ENCODE measurements at places on chromosomes 3 and 15. TPM values are rescaled to one million over a fixed set of nuclear protein-coding genes. Genes with fewer than 3 reads are reported as not detected.
A peak's percentile ranks its signal among the peaks of the same experiment; 100 is the strongest.

DNA sequence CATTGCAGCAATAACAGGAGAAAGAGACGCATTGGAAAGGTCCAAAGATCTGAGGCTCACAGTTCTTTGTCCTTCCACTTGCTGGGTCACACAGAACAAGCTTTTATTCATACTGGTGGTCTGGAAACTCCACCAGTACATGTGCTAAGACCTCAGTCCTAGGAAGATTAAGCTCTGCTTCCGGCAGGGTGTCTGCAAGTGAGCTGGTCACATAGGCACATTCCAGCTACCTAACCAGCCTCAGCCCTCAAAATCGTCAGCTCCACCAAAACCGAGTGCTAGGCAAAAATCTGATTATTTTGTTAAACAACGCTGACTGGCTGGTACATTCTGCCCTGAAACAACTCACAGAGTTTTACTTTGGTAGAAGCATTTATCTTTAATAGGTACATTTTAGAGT, 2.2 kb downstream of the ZBED2 start:
- DNase-seq: no peak

DNA sequence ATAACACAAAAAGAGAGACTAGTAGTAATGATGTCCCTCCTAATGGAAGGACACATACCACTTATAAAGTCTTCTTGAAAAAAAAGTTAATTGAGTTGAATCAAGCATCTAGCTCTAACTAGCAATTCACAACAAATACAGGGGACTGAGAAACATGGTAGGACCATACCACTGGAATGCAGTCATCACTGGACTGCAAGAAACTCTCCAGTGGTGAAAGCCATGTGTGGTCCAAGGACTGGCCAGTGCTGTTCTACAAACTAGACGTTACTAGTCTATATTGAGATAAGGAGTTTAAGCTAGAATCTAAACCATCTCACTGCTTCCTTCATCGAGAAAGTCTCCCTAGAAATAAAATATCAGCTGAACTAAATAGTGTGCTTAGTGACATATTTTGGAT, 16.7 kb downstream of the FBN1 start:
- DNase-seq: no peak

GRCh38 chr3:56989169-56989976, 71.1 kb upstream of the SPATA12 start:
- DNase-seq: no peak

DNA sequence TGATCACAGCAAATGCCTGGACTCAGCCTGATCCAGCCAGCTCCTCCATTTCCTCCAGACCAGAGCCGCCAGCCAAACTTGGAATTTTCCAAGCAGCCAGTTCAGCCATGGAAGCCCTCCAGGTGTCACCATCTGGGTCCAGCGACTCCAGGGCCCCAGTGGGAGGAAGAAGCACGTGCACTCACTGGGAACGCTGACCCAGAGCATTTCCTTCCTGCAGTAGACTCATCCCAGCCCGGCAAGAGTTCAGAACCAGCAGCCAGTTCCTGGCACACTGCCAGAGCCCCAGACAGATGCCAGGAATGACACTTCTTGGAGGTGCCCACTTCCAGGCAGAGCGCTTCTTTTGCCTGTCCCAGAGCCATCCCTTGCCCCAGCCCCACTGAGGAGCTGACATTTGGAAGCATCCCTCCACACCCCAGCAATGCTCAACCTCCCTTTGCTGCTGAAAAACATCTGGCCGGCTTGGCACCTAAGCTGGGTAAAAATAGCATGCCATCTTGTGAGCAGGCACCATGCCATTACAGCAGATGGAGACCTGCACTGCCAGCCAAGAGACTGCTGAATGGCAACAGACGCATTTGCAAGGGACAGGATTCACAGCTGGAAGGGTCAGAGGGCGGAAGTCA, 460.3 kb upstream of the PROK2 start:
- DNase-seq: peak; percentile 52

GRCh38 chr3:74539876-74540275, 74.6 kb downstream of the CNTN3 start:
- DNase-seq: no peak

- no peak for DNase-seq
Observed at GRCh38 chr3:56197259-56197965, 270.9 kb downstream of the ERC2 start.

GRCh38 chr3:118946449-118946848, 88.2 kb downstream of the IGSF11 start:
- DNase-seq: no peak

DNA sequence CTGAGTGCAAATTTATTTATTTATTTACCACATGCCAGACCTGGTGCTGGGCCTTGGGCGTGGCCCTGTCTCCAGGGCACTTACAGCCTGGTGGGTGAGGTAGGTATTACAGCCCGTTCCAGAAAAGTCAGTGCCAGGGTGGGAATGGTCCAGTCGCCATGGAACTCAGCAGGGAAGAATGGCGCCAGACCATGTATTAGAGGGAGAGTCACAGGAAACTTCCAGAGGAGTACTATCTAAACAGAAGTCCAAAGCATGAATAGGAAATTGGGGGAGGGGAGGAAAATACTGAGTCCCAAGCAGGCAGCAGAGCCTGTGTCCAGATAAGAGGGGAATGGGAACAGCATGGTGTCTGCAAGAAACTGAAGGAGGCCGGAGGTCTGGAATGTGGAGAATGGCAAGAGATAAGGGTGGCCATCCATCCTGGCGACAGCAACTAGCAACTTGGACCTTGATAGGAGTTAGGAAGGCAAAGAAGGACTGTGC, 27.0 kb downstream of the SH3BP5 start:
- no peak for DNase-seq

- no peak for DNase-seq
Observed at GRCh38 chr3:191388823-191389222, 58.5 kb upstream of the UTS2B start.

DNA sequence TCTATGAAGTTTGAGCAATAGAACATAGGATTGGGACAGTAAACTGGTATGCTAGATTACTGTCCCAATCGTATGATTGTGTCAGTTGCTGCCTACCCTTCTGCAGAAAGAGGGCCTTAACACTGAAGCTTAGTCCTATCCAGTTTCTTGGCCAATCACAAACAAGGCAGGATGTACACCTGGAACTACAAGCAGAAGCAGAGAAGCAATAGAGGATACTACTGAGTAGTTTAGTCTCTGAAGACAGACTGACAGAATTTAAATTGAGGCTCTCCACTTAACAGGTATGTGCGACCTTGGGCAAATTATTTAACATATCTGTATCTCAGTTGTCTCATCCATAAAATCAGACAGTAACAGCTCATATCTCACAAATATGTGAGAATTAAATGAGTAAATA, 85.0 kb downstream of the ZNF280D start:
- DNase-seq: no peak

DNA sequence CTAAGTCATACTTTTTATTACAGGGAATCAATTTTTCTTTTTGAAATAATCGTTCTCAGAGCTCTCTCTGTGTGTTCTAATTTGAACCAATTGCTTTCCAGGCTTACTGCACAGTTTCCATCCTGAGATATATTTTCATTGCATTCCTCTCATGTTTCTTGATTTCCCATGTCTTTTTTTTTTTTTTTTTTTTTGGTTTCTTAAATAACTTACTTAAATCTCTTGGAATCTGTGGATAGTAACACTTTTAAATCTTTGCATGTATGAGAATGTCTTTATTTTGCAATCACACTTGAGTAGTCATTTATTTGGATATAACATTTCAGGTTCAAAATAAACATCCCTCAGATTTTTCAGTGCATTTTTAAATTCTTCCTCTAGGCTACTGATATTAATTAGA, 14.5 kb upstream of the ABTB1 start:
- no peak for DNase-seq

- no peak for DNase-seq
Observed at GRCh38 chr3:53192608-53193007, 31.6 kb downstream of the PRKCD start.

DNA sequence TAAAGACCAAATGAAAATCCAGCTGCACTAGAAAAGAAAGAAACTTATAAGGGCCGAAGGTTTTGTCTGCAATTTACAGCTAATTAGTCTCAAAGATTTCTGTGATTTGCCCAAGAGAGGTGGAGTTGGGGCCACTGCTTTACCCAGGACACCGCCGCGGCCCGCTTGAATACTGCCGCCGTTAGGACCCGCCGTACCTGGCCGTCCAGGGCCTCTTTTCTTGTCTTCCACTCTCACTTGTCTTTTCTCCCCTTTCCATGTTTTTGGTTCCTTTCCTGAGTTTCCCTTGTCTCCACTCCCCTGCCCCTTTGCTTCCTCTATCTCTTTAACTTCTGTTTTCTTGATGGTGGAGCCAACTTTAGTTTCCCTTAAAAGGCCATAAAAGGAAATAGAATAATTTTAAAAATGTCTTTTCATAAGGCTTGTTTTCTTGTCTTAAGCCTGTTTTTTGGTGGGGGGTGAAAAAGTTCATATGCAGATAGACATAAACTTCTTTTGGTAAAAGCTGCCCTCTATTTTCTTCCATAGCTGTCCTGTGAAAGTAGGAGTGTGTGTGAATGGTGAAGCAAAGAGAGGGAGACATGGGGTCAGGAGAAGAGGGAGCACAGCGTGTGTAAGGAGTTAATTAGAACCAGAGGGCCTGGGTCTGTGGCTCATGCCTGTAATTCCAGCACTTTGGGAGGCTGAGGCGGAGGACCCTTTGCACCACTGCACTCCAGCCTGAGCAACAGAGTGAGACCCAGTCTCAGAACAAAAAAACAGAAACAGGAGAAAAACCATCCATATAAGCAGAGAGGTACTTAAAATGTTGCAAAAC, 16.0 kb upstream of the CCNL1 start:
- peak; percentile 71 for DNase-seq

DUT gene
- total RNA-seq: 100 TPM

- DNase-seq: no peak
Observed at GRCh38 chr3:185479373-185479945, 19.4 kb downstream of the TMEM41A start.

PPM1L gene
- total RNA-seq: 14.9 TPM

TMEM266 gene
- 1.4 TPM for total RNA-seq

GRCh38 chr3:144221761-144222160, 250.1 kb downstream of the DIPK2A start:
- DNase-seq: no peak

DNA sequence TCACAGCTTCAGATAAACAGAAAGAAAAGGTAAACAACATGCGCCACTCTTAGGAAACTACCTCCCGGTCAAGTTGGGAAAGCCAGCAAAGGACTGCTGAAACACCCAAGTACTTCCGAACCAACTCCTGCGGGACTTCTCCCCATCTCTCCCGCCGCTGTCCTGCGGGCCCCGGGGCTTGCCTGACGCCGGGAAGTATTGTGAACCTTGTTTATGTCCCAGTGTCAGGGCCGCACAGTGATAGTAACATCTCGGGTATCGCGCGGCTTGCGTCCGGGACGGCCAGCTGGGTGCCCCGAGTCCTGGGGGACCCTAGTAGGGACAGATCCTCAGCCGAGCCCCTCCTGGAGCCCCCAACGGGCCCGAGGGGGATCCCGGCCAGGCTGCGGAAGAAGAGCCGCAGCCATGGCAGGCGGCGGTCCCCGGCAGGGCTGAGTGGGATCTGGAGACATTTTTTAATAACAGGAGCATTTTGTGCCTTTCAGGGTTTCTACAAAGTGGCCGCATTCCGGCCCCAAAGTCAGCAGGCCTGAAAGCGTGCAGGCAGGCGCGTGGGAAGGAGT, 756 bp downstream of the CLPX start:
- DNase-seq: peak; percentile 70

DNA sequence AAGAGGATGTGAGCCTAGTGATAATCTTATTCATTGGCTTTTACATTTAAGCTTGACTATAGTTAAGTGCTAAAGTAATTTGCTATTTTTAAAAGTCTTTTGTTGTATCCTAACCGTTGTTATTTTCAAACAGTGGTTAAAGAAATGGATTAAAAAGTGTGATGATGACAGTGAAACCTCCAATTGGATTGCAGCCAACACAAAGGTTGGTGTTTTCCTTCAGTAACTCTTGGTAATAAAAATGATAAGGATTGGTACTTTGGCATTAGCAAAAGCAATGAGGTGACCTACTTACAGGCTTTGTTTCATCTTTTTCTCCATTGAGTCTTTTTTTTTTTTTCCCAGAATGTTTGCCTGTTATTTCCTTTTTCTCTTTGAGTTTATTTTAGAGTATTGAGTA, 87.5 kb upstream of the GOLGA6B start:
- DNase-seq: no peak

GRCh38 chr15:88029696-88030095, 226.8 kb downstream of the NTRK3 start:
- DNase-seq: no peak

Data from lower lobe of right lung (tissue), 2 donors.